Amniotic epithelial cell (primary cell): ENCODE measurements at places on chromosomes 1 and 21.
A peak's percentile ranks its signal among the peaks of the same experiment; 100 is the strongest.

DNA sequence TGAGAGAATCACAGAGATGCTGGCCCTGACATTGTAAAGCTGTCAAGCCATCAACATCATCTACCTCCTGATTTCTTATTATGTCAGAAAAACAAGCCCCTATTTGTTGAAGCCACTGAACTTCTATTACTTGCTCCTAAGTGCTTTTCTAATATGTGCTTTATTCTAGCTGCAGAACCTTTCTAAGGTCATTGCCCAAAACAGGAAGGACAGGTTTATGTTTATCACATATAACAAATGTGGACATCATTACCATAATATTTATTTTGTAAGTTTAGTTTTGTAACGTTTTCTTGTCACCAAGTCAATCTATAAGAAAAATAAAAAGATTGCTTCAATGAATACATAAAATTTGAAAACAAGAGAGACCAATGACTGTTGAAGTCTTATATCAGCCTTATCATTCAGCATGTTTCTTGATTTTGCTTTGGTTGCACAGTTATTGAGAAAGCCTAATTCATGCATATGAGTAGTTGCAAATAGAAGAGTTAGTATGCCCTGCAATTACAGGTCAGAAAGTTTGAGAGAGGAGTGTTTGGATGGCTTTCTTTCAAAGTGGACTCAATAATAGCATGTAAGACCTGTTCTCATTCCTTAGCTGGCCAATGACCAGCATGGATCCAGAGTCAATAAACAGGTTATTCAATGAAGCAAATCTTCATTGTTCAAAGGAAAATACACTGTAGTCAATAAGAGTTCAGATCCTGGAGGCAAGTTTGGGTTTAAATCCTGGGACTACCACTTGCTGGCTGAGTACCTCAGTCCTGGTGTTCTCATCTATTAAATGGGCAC lies 84.1 kb downstream of the MAB21L3 start:
- no peak for DNase-seq

GRCh38 chr1:62175568-62176179 lies 19.0 kb upstream of the L1TD1 start:
- DNase-seq: peak; percentile 24

DNA sequence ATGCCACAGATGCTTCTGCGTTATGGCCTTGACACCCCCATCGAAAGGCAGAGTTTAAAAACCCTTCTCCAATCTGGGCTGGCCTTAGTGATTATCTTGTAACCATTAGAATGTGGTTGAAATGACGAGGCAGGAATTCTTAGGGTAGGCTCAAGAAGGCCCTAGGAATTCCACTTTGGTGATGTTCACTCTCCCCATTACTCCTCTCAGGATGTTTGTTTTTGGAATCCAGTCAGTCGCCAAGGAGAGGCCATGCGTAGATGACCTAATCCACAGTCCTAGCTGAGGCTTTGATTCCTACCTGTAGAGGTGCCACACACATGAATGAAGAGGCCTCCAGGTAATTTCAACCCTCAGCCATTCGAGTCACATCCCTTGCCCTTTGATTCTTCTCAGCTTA lies 318.2 kb downstream of the NEGR1 start:
- DNase-seq: no peak

GRCh38 chr1:39633422-39633821 lies 6.0 kb downstream of the HEYL start:
- DNase-seq: no peak

- no peak for DNase-seq
Observed at GRCh38 chr1:169212088-169212487, 105.6 kb downstream of the ATP1B1 start.

DNA sequence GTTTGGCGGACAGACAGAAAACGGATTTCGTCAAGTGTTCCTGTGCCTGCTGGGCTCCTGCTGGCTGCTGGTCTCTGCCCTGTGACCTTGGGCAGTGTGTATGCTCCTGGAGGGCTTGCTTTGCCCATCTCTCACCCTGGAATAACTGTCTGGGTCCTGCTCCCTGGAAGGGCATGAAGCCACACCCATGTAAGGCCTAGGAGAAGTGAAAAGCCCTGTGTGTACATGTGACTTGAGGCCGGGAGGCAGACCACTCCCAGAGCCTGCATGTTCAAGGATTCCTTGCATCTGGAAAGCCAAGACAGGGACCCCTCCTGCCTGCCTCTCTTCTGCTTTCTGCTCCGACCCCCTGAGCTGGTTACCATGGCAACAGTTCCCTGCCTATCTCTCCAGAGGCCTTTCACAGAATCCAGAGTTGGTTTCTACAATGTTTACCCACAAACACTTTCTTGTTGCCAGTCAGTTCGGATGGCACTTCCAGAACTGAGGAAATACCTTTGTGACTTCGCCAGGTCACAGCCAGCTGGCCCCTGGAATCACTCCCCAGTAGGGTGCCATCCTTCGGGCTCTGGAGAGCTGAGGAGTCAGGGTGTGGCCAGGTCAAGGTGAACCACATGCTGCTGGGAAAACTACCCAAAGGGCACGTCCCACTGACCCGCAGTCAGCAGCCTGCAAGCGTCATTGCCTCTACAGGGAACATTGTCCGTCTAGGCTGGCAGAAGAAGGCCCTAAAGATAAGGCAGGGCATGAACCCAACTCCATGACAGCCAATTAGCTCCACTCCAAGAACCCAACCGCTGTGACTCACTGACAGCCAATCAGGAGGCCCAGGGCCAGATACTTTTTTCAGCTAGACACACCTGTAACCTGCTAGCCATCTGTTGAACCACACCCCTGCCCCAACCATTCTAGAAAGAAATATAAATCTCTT lies 14.7 kb upstream of the GPR37L1 start:
- DNase-seq: no peak

- peak; percentile 69 for DNase-seq
Observed at GRCh38 chr1:237677979-237678378, 212.7 kb downstream of the ZP4 start.

DNA sequence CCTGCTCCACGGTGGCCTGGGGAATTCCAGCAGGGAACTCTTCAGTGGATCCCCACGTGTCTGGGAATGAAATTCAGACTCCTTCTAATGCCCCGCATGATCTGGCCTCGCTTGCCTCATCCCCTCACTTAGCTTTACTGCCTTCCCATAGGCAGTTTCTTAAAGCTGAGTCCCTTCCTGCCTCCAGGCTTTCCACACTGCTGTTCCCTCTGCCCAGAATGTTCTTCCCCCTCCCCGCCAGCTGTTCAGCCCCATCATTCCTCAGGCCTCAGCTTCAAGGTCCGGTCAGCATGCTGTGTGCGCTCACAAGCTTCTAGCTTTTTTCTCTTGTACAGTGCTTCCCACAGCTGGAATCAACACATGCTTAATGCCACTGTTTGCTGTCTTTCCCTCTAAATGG lies 54.9 kb upstream of the WASF2 start:
- peak; percentile 24 for DNase-seq

GRCh38 chr1:59214248-59215208 lies 82.4 kb upstream of the FGGY start:
- DNase-seq: no peak

DNA sequence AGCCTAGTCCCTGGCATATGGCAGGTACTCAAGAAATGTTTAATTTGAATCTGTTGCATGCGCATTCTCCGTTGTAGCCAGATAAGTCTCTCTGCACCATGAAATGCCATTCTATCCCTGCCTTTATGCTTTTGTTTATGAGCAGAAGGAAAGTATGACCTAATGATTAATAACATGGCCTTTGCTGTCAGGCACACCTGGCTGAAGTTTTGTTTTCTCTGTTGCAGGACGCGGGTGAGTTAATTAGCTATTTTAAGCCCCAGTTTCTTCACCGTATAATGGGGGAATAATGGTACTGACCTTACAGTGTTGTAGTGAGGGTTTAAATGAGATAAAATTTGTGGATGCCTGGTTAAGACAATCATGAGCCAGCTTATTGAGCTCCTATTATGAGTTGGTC lies 87.7 kb downstream of the ST6GALNAC3 start:
- no peak for DNase-seq

DNA sequence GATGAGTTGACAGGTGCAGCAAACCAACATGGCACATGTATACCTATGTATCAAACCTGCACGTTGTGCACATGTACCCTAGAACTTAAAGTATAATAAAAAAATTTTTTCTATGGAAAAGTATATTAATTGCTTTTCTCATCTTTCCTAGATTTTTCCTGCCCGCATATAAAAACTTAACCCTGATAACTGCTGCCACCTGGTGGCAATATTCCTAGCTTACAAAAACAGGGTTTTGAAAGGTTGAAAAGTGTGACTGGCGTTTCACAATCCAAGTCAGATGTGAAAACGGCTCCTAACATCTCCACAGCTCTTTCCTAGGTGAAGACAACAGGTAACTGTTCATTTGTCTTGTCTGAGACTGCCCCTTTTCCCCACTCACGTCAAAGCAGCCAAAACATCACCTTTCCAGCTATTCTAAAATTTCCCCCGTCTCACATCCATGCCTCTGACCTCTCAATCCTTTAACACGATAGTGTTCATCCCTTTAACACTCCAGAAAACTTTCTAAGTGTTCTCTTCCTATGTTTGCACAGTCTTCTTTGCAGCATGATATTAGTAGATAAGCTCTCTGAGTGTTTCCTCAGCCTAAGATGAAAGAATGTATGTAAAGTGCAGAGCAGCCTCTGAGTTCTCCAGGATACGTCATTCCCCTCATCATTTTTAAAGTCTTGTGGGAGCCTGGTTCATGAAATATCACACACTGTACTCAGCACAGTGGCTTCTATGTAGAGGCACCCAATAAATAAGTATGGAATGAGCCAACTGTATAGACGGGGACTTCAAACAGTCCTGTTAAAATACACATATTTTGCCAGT lies 27.5 kb downstream of the OVGP1 start:
- DNase-seq: peak; percentile 51

- DNase-seq: peak; percentile 31
Observed at GRCh38 chr21:21232320-21232719, 234.1 kb downstream of the NCAM2 start.
